Renal cortex interstitium (tissue), 15 donors: ENCODE measurements at places on chromosomes 1 and 21.

DNA sequence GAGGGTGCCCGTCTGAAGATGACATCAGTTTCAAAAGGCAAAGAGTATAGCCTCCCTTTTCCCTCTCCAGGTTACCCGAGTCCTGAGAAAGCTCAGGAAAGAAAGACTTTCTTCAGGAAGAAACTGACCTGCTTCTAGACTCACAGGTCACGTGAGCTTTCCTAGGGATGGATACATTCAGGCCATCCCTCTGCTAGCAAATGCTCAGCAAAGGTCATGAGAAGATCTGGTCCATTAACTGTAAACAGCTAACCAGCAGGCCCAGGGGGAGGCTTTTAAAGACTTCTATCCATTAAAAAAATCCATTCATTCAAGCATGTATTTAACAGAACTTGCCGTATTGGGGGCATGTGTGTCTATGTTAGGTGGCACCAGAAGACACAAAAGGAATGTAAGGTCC, 605.5 kb downstream of the KIF26B start:
- DNase-seq = no peak

GRCh38 chr1:59236721-59237545, 60.0 kb upstream of the FGGY start:
- DNase-seq = no peak

GRCh38 chr21:17783481-17784179, 35.5 kb downstream of the C21orf91 start:
- no peak for DNase-seq

- DNase-seq = no peak
Measured at GRCh38 chr21:29318354-29318753, 19.6 kb downstream of the BACH1 start.

DNA sequence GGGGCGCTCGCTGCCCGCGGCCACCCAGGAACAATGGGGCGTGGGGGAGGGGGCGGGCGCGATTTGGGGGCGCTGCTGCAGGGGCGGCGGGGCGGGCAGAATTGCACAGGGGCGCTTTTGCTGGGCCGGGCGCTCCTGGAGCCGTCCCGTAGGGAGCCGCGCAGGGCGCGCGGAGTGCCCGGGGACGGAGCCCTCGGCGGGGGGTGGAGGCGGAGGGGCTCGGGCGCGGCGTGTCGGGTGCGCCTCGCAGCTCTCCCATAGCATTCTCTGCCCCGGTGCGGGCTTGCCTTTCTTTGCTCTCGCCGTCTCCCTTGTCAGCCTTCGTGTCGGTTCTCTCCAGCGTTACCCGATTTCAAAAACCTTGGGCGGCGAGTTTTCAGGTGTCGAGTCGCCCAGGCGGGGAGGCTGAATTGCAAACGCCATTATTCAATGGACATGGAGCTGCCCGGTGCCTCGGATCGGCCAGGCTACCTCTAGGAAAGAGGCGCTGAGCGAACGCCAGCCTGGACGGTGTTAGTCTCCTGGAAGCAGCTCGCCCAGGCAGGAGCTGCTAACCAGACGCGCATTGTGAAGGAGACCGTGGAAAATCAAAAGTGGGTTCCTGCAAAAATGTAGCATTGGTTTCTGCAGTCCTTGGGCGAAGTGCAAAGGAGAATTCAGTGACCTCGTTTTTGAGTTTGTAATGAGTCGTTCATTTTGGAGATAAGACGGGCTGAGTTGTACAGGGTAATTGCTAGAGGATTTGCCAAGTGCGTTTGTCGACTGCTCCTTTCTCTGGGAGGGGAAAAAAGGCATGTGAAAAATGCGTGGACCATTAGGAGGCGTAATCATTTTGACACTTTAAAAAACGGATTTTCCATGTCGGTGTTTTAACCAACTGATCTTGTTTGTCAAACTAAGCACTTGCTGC, 626 bp downstream of the CXADR start:
- peak; percentile 18 for DNase-seq

- no peak for DNase-seq
Measured at GRCh38 chr1:24960071-24960801, 30.2 kb upstream of the RUNX3 start.

DNA sequence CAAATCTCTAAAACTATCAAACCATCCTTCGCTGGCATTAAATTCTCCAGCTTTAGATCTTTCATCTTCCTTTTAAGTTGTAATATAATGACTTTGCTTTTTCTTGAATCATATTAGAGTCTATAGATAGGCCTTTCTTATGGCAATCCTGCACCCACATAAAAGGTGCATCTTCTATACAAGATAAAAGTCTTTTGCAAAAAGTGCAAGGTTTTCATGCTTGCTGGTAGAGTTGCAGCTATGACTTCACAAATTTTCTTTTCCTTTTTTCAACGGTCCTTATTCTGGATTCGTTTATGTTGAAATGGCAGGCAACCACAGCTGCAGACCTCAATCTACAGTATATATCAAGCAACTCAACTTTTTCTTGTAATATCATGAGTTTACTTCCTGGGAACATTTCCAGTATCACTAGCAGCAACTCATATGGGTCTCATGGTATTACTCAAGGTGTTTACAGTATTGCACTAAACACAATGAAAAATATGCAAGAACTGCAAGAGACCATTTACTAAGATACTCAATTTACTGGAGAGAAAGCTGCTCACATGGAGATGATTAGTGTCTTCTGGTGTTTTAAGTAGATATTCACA, 22.1 kb downstream of the OMA1 start:
- DNase-seq = no peak
